Activated effector memory CD4-positive, alpha-beta T cell treated with Interleukin-2 at 50 U/mL for 16 hours (primary cell): ENCODE measurements at places on chromosomes 2 and 18.

GRCh38 chr2:135582383-135582782 lies 51.1 kb downstream of the R3HDM1 start:
- no peak for DNase-seq

GRCh38 chr2:217953011-217953481 lies 49.7 kb downstream of the TNS1 start:
- no peak for DNase-seq

DNA sequence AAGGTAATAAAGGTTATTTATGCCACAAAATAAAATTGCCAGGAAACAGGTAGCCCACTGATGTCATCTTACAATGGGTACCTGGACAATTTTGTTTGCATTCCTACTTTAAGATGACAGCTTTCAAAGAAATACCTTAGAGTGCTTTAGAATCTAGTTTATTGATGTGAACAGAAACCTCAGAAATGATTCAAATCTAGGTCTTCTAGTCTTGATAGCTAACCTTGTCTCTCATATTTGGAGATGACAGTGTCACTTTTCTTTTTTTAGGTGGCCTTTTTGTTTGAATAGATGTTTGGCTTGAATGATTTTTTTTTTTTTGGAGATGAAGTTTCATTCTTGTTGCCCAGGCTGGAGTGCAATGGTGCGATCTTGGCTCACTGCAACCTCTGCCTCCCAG lies 69.1 kb downstream of the PIK3C3 start:
- DNase-seq: no peak

- no peak for DNase-seq
Measured at GRCh38 chr18:46652372-46652771, 4.6 kb downstream of the LOXHD1 start.
